Kidney glomerular epithelial cell (primary cell): ENCODE measurements at places on chromosomes 3 and 15.

DNA sequence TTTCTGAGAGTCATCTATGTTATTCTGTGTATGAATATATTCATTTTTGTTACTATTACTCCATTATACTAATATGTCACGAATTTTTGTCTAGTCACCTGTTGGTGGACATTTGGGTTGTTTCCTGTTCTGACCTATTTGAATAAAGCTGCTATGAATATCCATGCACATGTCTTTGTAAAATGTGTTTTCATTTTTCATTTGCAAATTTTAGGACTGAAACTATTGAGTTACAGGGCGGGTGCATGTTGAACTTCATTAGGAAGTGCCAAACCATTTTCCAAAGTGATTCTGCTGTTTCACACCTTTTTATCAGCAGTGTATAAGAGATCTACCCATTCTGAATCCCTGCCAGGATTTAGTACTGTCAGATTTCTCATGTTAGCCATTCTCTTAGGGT lies 37.7 kb upstream of the IQCF6 start:
- DNase-seq = no peak

- no peak for DNase-seq
Observed at GRCh38 chr3:13841141-13841540, 38.7 kb downstream of the WNT7A start.

GRCh38 chr3:94064243-94064860 lies 1.5 kb downstream of the NSUN3 start:
- no peak for DNase-seq

GRCh38 chr3:31753050-31753425 lies 220.3 kb downstream of the STT3B start:
- DNase-seq = no peak

DNA sequence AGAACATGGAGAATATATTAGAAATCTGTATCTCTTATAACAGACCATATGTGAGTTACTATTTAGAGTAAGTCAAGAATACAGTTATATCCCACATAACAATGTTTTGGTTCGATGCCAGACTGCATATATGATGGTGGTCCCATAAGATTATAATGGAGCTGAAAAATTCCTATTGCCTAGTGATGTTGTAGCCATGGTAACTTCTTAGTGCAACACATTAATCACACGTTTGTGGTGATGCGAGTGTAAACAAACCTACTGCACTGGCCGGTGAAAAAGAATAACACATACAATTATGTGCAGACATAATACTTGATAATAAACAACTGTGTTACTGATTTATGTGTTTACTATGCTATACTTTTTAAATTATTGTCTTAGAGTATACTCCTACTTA lies 69.8 kb upstream of the MNS1 start:
- DNase-seq = no peak

GRCh38 chr15:74420193-74420905 lies 13.4 kb downstream of the SEMA7A start:
- DNase-seq = no peak

DNA sequence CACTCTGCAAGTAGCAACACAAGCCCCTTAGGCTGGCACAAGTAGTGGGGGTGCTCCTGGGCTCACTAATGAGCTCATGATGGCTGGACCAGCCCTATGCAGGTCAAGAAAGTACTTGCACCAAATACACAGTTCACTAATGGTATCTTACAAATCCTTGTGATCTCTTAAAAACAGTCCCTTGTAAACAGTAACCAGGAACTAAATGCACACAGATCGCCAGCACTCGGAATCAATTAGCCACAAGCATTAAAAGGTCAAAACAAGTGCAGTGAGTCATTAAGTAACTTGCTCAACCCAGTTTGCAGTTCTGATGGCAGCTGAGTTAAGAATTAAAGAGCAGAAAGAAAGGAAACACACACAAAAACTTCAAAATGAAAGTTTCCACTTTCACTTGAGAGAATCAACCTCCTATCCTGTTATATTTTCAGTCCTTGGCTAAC lies 43.2 kb downstream of the ARHGEF3 start:
- peak; percentile 81 for DNase-seq

GRCh38 chr3:12509466-12509865 lies 25.2 kb downstream of the TSEN2 start:
- no peak for DNase-seq

- DNase-seq = no peak
Observed at GRCh38 chr15:78052001-78052401, 25.5 kb downstream of the TBC1D2B start.

DNA sequence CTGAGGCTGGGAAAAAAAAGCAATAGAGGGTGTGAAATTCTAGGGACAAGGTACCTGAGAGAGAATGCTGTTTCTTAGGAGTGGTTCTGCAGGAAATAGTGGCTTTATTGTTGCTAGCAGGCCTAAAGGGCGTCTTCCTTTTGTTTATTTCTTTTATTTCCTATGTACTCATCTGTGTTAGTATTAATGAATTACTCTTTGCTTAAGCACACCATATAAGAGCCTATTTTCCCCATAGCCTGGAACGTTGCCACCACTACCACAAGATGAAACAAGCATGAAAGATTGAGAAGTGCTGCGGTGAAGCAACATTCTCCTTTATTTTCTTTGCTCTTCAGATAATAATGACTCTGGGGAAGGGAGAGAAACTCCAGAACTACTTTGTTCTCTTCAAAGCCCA lies 21.3 kb upstream of the GOLIM4 start:
- no peak for DNase-seq

- DNase-seq = no peak
Observed at GRCh38 chr3:128997486-128998133, 3.5 kb upstream of the EFCC1 start.

- DNase-seq = no peak
Observed at GRCh38 chr3:135756106-135756668, 209.3 kb upstream of the PPP2R3A start.

- DNase-seq = no peak
Observed at GRCh38 chr15:68463996-68464395, 32.0 kb upstream of the ITGA11 start.

DNA sequence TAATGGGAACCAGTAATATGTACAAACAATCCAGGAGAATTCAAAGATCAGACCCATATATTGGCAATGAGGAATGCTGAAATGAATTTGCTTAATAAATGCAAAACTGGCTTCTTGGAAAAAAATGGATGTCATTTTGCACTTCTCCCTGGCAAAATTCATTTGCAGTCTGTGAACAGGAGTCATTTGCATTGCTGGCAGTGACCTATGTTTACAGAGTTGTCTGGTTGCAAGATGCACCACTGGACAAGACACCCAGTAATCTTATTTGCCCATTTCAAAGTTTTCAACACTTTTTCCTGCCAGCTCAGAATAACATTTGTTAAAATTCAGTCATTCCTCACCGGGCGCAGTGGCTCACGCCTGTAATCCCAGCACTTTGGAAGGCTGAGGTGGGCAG lies 123.5 kb upstream of the KCNAB1 start:
- no peak for DNase-seq

GRCh38 chr3:24551626-24552025 lies 57.0 kb upstream of the THRB start:
- DNase-seq = no peak
